ENCODE measurements at places on chromosomes 5 and 9.

DNA sequence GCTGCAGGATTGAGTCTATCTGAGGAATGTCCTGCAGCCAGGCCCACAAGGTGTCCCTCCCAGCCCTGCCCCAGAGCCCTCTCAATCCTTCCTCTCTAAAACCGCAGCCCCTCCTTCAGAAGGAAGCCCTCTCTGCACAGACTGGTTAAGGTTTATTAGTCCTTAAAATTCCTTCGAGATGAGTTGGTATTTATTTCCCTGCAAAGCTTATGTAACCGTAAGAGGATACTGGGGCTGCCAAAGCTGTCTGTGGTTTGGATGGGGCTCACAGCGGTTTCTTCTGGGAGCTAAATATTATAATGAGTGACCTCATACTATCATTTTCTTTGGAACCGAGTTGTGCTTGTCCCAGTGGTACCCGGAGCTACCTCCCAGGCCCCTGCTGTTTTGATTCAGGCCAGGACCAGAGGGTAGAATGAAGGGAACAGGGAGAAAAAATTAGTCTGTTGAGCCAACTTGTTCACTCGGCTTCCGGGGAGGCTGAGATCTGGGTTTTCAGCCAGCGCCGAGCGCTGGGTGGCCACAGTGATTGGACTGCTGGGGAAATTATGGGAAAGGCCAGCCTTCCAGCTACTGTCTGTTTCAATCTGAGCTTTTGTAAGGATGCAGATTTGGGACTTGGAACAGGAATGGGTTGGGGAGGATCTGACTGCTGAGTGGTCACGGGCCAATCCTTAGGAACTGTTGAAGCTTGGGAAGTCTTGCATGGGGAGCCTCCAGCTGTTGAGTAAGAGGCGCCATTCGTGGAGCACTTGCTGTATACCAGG is 107.5 kb downstream of the NDFIP1 start:
- no peak for DNase-seq

DNA sequence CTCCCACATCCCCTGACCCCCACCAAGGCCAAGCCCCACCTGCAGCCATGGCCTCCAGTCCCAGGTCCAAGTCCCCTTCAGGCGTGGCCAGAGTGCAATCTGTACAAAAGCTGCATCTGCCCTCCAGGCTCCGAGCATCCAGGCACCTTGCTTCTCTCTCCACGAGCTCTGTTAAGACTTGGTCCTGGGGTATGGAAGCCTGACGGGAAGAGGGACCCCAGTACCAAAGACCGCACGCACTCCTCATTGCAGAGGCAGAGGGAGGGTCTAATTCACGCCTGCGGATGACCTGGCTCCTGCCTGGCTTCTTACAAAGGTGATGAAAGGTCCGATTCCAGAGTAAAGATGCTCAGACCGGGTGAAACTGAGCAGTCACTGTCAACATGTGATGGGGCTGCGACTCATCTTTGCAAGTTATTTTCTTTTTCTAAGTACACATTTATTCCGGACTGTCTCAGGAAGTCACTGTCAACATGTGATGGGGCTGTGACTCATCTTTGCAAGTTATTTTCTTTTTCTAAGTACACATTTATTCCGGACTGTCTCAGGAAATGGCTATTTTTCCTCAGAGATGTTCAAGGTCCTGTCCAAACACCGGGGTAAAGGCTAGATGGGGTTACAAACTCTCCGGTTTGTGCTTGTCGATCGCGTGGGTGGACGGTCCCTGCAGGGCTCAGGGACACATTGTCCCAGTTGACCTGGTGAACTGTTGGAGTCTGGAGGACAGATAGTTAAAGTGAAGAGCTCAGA is 252.0 kb upstream of the IRX4 start:
- DNase-seq: no peak

DNA sequence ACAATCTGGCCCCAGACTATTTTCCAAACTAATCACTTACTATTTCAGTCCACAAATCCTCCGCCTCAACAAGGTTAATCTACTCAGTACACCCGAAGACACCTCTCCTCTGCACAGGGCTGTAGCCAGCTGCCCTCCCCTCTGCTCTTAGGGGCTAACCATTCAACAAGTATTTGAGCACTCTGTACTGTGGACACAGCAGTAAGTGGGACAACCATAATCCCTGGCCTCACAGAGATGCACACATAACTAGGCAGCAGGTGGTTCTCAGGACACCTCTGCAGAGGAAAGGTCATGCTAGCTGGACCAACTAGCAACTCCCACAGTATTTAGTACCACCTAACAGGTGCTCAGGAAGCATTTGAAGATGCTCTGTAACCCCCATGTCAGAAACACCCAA is 5.5 kb downstream of the CAMSAP1 start:
- no peak for DNase-seq

DNA sequence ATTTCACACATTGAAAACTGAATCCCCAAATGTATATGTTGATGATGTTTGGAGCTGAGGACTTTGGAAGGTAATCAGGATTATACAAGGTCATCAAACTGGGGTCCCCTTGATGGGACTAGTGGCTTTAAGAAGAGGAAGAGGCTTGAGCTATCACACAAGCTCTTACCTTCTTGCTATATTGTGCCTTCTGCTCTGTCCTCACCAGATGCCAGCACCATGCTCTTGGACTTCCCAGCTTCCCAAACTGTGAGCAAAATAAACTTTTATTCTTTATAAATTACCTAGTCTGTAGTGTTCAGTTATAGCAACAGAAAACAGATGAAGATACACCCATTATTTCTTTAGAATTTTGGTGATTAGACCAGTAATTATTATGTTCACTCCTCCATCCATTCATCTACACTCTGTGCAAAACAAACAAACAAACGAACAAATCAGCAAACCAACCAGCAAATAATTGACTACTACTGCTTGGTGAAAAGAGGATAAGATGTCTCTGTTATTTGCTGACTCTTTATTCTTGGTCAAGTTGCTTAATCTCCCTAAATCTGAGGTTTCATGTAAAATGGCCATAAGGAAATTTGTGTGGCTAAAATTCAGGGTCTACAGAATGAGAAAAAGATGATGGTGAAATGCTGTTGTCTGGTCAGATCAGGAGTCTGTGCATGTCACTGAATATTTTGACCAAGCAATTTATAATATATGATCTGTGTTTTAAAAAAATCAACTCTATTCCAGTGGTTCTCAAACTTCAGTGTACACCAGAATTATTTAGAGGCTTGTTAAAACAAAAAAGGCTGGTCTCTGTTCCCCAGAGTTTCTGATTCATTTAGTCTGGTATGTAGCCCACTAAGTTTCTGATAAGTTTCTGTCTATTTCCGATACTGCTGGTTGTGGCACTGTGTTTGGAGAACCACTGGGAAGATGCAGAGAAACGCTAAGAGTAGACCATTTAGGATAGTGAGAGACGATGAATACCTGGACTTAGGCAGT is 854.1 kb downstream of the MAT2B start:
- no peak for DNase-seq

- DNase-seq: no peak
These were observed 167.1 kb upstream of the PAPPA start for GRCh38 chr9:115986508-115986907.

DNA sequence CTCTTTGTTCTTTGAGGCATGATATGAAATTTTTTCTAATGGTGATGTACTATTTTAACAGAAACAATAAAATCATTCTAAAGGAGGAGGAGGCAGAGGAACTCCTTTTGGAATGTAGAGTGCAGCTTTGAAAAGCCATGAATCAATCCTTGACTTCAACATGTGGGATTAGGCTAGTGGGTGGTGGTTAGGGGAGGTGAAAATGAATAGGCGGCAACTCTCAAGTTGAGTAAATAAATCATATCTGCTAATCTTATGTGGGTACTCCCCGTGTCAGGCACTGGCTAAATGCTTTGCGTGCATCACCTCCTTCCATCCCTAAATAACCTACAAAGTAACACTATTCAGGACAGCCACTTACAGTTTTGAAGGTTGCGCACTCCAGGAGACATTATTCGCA is 35.1 kb downstream of the FAM81B start:
- no peak for DNase-seq

DNA sequence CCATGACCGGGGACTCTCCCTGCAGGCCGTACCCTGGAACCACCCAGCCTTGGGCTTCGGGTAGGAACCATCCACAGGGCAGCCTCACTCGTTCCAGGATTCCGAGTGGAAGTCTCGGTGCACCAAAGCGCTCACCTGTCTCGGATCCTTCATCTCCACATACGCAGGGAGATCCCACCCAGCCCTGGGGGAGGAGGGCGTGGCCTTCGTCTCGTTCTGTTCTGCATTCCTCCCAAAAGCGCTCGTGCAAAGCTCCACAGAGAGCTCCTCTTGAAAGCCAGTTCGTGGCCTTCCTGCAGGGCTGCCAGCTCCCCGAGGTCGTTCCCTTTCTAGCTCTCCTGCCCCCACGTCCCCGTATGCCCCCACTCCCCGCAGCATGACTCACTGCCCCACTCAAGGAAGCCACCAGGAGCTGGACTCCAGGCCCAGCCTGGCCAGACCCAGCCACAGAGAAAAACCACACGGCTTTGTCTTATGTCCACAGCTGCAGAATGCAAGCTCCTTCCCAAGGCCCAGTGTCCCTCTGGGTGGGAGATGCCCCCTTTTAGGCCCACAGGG is 65.0 kb upstream of the SARDH start:
- DNase-seq: no peak

- no peak for DNase-seq
These were observed 42.9 kb downstream of the PDCD1LG2 start for GRCh38 chr9:5553211-5553610.

DNA sequence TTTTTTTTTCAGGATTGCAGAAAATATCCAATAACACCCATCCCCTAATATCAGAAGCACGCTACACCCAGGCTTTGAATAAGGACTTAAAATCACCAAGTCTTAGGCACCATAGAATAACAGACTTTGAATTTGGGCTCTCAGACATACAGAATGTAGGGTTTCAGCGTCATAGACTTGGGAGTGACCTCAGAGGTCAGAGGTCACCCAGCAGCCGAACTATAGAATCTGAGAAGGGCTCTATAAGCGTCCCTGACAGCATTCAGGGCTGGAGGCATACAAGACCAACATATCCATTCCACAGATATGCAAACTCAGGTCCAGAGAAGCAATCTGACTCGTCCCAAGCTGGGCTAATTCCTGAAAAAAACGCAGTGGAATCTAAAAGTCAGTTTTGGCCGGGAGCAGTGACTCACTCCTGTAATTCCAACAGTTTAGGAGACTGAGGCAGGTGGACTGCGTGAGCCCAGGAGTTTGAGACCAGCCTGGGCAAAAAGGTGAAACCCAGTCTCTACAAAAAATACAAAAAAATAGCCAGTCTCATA is 34.7 kb downstream of the SLC6A7 start:
- DNase-seq: no peak

DNA sequence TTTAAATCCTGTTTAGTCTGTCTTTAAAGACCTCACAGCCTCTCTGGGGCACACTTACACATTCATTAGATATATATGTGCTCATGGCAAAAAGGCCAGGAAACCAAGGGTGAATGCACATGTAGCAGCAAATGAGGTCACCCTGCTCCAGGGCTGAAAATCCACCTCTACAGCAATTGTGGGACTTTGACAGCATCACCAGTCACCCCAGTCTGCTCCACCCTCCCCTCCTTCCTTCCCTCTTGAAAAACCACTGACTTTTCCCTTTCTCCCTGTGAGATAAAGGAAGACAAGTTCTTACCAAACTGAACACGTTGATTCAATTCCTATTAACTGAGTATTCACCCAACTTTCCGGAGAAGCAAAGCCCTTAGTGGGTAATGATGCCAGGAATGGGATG is 15.2 kb upstream of the SH3RF2 start:
- no peak for DNase-seq

GRCh38 chr5:28957450-28957849 is 1919.1 kb upstream of the CDH9 start:
- DNase-seq: no peak

GRCh38 chr9:125440411-125440810 is 178.8 kb downstream of the GAPVD1 start:
- DNase-seq: no peak

DNA sequence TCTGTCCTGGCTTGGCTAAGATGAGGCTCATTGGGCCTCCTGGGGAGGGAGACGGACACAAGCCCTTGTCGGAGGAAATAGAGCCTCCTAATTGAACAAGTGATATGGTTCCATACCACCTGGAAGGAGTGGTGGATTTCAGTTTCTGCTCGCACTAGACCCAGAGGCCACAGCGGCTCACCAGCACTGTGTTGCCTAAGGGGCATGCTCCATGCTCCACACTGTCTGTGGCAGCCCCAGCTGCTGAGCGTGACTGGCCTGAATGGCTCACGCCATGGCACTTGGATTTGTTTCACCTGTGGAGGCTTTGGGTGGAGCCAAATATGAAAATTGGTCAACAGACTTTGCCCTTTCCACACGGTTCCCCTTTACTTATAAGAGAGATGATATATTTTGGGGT is 181.1 kb downstream of the HSPA4 start:
- no peak for DNase-seq

DNA sequence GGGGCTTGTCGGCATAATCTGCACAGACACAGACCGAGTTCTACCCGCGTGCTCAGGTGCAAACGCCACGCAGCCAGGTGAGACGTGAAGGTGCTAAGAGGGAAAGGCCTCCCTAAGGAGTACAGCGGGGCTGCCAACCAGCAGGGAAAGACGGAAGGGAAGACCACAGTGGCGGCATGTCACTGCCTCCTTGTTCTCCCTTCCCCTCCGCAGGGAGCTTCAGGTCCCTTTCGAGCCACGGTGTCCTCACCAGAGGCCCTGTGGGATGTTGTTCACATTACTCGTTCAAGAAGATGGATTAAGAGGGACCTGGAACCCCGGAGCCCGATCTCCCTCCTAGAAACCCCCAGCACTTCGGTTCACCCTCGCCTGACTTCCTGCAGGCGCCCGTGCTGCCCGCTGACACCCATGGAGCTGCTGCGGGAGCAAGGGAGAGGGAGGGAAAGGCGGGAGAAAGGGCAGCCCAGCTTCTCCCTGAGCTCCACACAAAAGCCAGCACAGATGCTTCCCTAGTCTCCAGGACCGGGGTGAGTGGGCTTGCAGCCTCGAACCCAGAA is 686 bp downstream of the BRD9 start:
- DNase-seq: peak; percentile 31

GRCh38 chr9:83503866-83504265 is 34.3 kb downstream of the FRMD3 start:
- DNase-seq: no peak

DNA sequence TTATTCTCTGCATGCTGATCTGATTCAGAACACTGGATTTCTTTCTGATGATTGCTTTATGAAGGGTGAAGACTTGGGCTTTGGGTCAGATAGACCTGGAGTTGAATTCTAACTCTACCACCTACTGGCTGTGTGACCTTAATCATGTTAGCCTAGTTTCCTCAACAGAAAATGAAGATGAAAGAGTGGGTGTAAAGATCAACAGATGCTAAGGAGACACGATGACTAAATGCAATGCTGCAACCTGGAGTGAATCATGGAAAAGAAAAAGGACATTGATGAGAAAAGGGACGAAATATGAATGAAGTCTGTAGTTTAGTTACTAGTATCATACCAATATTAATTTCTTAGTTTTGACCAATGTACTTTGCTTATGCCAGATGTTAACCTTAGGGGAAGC is 27.8 kb upstream of the DENND1A start:
- DNase-seq: peak; percentile 63

GRCh38 chr9:117485176-117485575 is 70.3 kb upstream of the ASTN2 start:
- DNase-seq: peak; percentile 2

GRCh38 chr9:81076131-81076530 is 613.2 kb downstream of the TLE1 start:
- DNase-seq: no peak

Measured in suppressor macrophage treated with lipopolysaccharide for 1 hour (primary cell).